Activated CD4-positive, alpha-beta T cell treated with anti-CD3 and anti-CD28 coated beads for 48 hours (primary cell): ENCODE measurements at places on chromosomes 5 and 9.

DNA sequence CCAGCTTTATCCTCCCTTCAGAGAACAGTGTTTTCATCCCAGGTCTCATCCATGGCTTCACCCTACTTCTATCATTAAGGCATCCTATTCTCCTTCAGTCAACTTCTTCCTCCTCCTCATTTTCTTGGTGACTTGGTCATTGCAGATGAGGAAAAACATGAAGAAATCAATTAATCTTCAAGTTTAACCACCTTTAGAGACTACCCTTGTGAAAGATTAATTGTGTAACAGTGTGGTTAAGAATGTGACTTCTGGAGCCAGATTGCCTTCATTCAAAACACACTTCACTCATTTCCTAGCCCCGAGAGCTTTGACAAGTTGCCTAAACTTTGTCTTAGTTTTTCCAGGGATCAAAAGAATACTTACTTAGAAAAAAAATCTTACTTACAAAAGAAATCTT is 110.0 kb downstream of the STK32A start:
- no peak for DNase-seq

DNA sequence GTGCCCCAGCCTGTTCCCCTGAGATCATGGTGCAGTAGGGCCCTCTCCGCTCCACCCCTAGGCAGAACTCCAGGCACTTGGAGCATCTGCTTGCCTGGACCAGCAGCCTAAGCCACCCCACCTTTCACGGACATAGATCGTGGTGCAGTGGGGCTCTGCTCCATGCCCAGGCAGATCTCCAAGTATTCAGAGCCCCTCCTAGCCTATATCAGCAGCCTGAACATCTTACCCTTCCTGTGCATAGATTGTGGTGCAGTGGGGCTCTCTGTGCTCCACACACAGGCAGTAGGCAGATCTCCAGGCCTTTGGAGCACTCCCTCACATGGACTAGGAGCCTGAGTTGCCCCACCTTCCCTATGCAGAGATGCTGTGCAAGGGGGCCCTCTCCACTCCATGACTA is 103.0 kb downstream of the GLIS3 start:
- no peak for DNase-seq

- DNase-seq = no peak
Observed at GRCh38 chr9:100340224-100340623, 12.5 kb downstream of the TEX10 start.

GRCh38 chr5:77231471-77232138 is 21.1 kb downstream of the PDE8B start:
- no peak for DNase-seq

DNA sequence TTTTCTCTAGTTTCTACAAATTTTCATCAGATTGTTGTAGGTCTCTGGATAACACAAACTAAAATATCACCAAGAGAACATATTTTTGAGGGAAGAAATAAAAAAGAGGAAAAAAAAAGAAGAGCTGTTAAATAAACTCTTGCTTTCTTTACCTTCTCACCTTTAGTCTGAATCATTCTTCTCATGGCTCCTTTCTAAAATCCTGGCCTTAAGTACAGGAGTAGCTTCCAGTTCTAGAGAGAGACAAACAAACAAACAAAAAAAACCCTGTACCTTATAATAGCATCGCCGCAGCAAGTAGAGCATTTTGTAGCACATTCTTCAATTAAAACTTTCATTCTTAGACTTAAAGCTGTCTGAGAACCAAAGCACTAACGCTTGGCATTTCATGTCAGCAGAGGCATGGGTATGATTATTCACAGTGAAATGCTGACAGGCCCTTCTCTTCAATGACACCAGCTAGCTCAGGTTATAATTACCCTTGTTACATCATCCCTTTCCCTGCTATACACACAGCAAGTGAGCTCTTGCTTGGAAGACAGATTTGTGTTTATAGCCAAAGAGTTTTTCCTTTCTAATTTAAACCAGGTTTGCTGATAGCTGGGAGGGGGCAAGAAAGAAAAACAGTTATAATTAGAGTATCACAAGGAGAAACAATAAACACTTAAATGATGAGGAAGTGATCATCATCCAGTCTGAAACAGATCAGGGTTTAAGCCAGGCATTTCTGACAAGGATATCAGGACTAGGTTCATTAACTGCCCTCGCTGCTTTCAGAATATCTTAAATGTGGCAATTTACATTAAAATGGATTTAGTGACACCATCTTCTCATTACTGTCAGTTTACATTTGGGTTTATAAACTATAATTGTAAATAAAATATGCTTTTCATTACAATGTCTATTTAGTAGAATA is 510.9 kb upstream of the ZNF608 start:
- DNase-seq = no peak

- no peak for DNase-seq
Observed at GRCh38 chr9:17342696-17343095, 207.9 kb downstream of the CNTLN start.

DNA sequence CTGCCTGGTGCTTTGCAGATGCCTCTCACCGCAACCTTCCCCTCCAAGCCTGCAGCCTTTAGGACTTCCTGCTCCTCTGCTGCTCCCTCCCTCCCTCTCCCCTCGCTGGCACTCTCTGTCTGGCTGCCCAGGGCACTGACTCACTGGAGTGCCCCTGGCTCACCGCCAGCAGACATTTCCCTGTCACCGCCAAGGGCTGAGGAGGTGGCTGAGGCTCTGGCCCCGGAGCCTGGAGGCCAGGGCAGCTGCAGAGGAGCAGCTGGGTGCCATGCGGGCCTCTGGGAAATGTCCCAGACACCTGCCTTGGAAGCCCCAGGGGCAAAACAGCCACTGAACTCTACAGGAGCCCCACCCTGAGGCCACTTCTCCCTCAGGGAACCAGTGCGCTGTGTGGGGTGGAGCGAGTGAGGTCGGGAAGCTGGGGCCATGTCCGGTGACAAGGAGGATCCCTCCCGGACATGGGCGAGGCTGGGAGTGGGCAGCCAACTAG is 53.4 kb downstream of the TENT4A start:
- DNase-seq = peak; percentile 69

DNA sequence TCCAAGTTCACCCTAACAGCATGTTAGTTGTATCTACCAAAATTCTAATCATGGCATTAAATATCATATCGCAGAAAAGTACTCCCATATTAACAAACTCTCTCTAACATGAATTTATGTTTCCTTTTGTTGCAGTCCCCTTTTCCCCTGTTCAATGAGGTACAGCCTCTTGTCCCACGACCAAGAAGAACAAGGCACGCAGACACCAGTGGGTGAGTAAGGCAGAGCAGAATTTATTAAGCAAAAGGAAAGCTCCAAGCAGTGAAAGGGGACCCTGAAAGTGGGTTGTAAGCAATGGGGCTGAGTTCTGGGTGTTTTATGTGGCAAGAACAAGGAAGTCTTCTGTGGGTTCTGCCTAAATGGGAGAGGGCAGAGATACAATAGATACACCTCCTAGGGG is 183.5 kb downstream of the LURAP1L start:
- DNase-seq = no peak

DNA sequence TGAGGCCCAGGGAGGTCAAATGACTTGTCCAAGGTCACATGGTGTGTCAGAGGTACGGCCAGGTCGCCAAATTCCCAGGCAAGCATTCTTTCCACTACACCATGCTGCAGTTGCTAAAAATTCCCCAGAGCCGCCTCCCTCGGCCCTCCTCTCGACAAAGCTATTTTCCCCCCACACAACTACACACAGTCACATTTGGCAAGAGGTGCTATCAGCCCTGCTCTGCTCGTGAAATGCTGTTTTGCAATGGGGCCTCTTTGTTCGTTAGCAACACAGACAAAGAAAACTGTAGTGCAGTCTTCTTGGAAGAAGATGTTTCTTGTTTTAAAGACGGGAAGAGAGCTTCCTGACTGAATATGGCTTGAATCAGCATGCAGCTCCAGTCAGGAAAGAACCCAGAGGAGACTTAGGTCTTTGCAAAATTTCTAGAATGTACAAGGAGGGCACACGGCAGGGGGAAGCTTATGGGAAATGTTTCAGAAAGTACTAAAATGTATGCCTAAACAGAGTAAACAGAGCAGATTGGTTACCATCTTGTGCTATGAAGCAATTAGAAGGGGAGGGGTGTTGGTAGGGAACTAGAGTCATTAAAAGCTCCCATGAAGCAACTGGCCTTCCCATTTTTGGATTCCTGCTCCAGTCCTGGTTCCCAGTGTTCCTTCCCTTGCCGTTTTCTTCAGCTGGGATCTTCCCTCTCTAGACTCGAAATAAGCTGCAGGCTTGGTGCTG is 14.2 kb downstream of the SLIT3 start:
- DNase-seq = no peak

DNA sequence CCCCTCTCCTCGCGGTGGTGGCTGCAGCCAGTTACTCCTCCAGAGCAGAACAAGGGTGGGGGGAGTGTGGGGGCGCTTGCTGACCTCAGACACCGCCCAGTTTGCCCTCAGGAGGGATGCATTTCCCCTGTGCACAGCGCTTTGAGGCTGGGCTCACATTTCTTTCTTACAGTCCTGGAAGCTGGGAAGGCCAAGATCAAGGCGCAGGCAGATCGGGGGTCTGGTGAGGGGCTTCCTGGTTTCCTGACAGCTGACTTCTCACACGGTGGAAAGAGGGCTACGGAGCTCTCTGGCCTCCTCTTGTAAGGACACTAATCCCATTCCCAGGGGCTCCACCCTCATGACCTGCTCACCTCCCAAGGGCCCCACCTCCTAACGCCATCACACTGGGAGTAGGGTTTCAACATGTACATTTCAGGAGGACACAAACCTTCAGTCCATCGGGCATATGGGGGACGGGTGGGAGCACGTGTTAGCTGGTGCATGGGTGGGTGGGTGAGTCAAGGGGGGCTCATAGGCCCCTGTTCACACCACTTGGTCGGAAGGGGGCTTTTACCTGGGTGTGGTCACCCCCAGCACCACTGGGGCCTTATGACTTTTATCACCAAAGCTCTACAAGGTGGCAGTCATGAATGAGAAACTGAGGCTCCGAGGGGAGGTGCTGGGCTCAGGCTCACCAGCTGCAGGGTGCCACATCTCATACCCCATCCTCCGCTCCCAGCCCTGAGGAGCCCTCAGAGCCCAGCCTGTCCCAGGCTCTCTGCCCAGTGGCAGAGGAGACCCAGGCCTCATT is 7.7 kb upstream of the SCGB3A1 start:
- no peak for DNase-seq

GRCh38 chr9:130689937-130690700 is 3.5 kb upstream of the EXOSC2 start:
- DNase-seq = no peak

DNA sequence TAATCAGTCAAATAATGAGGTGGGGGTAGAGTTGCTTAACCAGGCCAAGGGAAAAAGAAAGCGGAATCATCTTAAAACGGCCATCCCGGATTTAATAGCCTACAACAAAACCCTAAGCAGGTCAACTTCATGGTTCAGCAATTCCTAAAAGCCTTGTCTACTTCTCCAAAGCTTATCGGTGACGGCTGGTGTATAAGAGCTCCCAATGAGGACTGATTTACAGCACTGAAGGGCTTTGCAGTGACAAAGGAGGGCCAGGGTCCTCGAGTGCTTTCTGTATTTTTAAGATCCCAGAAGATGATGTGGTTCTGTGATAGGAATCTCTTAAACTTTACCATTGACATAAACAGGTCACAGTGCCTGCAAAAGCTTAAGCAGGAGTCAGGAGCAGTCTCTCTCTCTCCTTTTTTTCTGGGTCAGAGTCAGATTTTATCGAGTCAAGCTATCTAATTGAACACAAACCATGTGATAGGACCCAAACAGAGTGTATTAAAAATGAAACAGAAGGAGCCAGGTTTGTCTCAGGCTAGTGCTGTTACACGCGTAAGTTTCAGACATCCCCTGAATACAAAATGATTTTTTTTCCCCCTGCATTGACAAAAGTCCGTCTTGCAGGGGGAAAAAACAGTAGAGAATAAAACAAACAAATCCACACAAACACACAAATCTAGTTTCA is 663.6 kb upstream of the ZNF608 start:
- DNase-seq = no peak

DNA sequence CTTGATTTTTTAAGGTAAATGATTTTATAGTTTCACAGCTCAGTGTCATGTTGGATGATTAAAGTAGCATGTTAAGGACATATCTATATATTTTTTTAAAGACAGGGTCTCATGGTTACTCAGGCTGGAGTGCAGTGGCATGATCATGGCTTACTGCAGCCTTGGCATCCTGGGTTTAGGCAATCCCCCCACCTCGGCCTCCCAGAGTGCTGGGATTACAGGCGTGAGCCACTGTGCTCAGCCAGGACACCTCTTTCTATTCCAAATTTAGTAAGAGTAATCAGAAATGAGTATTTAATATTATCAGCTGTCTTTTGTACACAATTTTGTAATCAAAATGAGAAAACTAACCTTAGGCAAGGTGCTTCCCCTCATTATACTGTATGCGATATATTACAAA is 38.6 kb upstream of the LRRTM2 start:
- DNase-seq = no peak

DNA sequence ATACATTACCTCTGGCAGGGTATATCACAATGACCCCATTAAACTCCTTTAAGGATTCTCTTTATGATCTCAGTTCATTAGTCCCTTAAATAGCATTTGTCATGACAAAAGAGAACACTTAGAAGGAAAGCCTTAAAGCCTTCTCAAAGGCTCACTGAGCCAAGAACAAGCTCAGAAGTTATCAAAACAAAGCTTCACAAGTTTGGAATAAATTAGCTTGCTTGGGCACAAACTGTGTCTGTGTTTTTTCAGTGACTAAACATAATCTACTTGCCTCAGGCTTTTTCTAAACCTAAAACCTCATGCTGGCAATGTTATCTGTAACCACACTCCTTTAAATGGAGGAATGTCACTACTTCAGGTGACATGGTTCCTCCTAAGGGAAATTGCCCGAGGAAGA is 1114.9 kb upstream of the C9orf72 start:
- DNase-seq = no peak

- peak; percentile 37 for DNase-seq
Observed at GRCh38 chr5:6705088-6705487, 8.1 kb upstream of the TENT4A start.

DNA sequence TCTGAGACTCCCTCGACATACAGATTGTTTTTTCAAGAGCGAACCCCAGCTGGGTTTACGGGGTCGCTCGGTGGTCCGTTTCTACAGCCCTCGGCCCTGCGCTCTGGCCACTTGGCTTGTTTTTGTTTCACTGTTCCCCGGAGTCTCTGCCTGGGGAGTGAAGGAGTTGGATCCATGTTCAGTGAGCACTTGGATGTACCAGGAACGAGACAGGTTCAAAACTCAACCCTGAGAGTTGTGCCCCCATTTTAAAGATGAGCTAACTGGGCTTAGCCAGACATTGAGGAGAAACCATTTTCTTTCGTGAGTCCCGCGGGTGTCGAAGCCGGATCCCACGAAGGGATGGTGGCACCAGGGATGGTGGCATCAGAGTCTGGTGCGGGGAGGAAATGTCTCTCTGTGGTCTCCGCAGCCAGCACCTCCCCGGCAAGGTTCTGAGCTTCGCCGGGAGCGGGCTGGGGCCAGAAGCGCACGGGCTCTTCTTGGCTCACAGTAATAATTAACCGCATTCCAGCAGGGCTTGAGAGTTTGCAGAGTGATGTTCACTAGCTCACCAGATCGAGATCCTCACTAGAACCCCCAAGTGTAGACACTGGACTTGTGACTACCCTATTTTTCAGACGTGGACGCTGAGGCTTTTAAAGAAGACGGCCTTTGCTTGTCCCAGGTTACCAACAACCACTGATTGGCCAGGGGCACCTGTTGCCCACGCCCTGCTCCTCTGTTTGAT is 1.0 kb downstream of the MSX2 start:
- DNase-seq = no peak
